ENCODE measurements at places on chromosomes 3 and 15.

- DNase-seq = no peak
These were observed 88.7 kb downstream of the CBLB start for GRCh38 chr3:105780107-105780506.

DNA sequence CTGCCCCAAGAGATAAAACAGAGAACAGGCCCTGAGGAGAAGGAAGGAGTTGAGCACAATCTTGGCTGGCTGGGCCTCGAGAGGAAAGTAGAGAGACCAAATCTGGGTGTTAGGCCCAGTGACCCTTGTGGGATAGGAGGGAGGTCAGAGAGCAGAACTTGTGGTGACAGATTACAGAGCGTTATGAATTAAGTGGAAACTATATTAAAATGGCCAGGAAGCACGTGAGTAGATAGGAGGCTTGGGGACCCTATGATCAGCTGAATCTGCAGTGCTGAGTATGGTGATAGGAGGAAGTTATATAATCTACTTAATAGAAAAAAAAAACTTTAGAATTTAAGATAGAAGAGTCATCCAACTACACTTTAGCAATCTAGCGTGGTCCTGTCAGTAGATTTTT is 30.0 kb downstream of the ST6GAL1 start:
- no peak for DNase-seq

- DNase-seq = no peak
These were observed 87.0 kb downstream of the SV2B start for GRCh38 chr15:91186904-91187656.

DNA sequence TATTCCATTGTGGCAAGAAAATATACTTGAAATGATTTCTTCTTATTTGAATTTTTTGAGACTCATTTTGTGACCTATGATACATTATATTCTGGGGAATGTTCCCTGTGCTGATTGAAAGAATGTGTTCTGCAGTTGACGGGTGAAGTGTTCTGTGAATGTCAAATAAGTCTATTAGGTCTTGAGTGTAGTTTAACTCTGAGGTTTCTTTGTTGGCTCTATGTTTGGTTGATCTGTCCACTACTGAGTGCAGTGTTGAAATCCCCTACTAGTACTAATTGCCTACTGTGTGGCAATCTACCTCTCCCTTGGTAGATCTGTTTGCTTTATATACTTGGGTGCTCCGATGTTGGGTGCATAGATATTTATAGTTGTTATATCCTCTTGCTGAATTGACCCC is 46.3 kb upstream of the VEPH1 start:
- no peak for DNase-seq

DNA sequence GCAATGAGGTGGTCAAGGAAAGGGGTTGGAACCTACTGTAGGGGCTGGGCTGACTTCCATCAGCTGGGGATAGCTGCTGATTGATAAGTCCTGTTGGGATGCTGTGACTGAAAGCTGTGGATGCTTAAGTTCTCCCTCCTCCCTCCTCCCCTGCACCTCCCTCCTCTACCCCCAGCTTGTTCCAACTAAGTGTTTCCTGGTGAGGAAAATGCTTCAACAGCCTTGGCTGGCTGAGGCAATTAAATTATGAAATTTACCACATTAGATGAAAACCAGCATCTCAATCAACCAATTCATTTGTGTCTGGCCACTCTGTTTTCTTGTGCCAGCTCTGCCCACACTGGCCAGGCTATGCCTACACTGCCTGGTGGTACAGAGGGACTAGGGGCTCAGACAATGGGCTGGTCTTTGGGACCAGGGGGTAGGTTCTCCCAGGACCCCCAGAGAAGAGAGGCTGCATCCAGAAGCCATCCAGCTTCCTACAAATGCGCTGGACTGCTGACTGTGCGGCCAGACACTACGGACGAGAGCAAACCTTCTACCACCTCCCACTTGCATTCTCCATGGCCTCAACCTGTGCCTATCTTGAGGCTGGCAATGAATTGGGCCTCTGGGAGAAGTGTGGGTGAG is 2.5 kb downstream of the KLHL25 start:
- no peak for DNase-seq

- DNase-seq = no peak
These were observed 91.1 kb downstream of the WNT7A start for GRCh38 chr3:13788522-13789424.
